ENCODE measurements at places on chromosomes 5 and 9. TPM values are rescaled to one million over a fixed set of nuclear protein-coding genes. Genes with fewer than 3 reads are reported as not detected.

MYOT gene
- 0.10 TPM for total RNA-seq

TMEM141 gene
- total RNA-seq, result 376 TPM

ZBTB26 gene
- 2.6 TPM for total RNA-seq

CORO2A gene
- total RNA-seq, result 23.6 TPM

DMRT2 gene
- not detected for total RNA-seq

GNPDA1 gene
- 34.0 TPM for total RNA-seq

DRD1 gene
- total RNA-seq, result not detected

CDC20B gene
- total RNA-seq, result not detected

EGFLAM gene
- total RNA-seq, result not detected

MED27 gene
- 26.7 TPM for total RNA-seq

GABRG2 gene
- total RNA-seq, result not detected

ARAP3 gene
- 0.21 TPM for total RNA-seq
